Stimulated activated CD8-positive, alpha-beta memory T cell treated with anti-CD3 and anti-CD28 coated beads, Interleukin-4, amount 100 ng/mL, for 1 hour (primary cell): ENCODE measurements at places on chromosomes 16 and 17.

DNA sequence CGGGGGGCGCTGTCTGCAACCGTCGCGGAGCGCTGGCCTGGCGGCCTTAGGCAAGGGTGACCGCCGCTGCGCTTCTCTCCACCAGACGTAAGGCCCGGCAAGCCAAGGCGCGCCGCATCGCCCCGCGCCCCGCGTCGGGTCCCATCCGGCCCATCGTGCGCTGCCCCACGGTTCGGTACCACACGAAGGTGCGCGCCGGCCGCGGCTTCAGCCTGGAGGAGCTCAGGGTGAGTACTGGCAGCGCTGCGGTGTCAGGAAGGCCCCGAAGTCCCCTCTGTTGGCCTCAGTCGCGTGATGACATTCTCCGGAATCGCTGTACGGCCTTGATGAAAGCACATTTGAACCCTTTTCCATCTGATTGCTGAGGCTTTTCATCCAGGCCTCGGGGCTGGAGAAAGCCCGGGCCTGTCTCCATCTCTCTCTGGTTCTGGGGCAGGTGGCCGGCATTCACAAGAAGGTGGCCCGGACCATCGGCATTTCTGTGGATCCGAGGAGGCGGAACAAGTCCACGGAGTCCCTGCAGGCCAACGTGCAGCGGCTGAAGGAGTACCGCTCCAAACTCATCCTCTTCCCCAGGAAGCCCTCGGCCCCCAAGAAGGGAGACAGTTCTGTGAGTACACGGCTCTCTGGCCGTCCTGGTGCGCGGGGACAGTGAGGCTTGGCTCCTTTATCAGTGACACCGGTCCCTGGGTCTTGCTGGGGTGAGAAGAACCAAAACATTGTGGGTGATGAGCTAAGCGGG is 831 bp downstream of the RPL13 start:
- DNase-seq, result no peak

GRCh38 chr17:32464374-32464773 is 20.1 kb downstream of the PSMD11 start:
- no peak for DNase-seq

GRCh38 chr16:3087243-3088235 is 11.6 kb downstream of the ZSCAN10 start:
- DNase-seq, result no peak

DNA sequence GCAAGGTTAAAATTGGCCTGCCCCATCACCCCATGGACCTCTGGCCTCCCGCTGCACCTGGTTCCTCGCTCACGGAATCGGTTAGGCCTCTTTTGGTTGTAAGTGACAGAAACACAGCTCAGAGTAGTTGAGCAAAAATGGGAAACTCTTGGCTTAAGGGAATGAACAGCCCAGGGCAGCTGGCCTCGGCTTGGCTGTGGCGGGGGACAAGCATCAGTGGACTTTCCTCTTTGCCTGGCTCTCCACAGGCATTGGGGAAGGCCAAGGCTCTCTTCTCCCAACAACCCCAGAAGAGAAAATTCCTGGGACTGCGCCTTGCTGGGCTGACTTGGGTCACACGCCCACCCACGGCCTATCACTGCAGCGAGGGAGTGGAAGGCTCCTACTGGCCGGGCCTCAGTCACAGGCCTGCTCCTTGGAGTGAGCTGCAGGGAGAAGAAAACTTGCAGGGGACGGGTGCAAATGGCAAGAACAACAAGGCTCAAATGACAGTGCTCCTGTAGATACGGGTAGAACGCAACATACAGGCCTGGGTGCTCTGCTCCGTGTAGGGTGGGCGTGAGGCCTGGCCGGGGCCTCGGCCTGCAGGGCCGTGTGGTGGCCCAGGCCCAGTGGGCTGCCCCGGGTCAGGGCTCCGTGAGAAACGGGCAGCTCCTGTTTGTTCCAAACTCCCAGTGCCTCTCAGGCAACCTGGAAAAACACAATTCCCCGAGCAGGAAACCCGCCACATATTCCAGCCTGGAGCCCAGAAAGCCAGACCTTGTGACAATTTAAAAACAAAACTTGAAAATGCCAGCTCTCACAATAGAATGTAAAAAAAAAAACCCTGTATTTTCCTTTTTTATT is 25.0 kb upstream of the ATP2A3 start:
- no peak for DNase-seq

DNA sequence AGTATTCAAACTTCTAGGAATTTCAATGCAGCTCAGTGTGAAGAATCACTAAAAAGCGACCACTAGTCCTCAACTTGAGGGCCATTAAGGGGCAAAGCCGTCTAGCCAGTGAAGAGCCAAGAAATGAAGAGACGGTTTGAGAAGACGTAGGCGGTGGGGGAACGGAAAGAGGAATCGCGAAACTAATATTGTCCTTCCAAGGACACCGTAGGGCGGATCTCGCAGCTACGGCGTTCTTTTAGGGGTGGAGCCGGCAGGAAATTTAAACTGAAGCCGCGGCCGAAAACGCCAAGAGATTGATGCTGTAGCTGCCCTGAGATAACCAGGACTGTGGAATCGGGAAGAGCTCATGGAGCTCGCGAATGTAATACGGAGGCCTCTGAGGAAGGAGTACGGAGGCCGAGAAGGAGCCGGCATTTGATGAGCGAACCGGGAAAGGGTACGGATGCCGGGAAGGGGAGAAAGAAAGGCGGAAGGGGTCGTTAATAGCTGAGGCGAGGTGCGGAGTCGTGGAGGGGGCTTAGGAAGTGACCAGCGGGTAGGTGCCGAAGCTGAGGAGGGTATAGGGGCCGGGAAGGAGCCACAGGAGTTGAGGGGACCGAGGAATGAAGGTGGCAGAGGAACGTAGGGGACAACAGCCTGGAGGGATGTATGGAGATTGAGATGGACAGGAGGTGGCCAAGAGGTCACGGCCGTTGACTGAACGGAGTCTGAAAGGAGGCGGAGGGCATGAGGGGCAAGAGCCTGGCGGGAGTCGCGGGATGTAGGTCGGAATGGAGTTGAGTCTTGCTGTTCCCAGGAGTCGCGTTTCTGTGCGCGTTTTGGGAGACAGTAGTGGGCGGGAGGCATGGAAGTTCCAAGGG is at the start of gene DBF4B:
Gene DBF4B, plus strand, starts transcription at position 265 of the 863 bp plus-strand sequence. Its CDS starts 156 bp downstream, at position 421.
- peak; percentile 45 for DNase-seq

DNA sequence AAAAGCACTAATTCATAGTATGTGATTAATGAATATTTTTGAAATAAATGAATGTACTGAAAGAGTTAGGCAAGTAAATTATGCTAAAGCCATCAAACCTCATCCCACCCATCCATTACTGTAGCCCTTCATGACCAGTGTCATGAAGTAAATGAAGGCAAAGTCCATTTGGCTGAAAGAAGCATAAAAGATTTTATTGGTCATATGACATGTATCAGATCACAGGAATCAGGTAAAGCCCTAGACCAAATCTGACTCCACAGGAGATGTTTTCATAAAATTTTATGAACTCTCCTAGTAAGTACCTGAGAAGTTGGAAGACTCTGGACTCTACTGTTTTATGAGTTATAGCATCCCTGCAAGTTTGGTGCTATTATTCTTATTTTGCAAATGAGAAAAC is 213.5 kb downstream of the TMEM114 start:
- no peak for DNase-seq

DNA sequence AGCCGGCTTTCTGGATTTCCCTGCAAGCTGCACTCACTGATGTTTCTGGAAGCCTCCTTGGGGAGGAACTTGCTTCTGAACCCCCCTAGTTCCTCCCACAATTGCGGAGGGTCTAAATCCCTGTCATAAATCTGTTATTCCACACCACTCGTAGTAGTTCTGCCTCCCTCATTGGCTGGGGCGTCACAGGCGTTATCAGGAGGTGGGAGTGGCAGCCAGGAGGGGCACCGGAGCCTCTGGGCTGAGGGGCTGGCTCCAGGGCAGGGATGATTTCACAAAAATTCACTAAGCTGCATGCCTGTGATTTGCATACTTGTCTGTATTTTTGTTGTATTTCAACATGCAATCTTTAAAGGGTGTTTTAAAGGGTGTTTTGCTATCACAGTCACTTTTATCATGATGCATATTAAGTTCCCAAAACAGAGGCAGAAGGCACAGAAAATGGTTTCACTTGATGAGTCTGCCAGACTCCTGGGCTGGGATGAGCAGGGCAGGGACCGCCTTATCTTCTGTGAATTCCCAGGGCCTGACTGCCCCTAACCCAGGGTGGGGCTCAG is 176.2 kb upstream of the FOXF1 start:
- no peak for DNase-seq

GRCh38 chr16:81492311-81492761 is 47.7 kb downstream of the CMIP start:
- DNase-seq, result no peak

GRCh38 chr16:17382514-17382913 is 88.2 kb downstream of the XYLT1 start:
- DNase-seq, result no peak

GRCh38 chr17:82960419-82961271 is 118.8 kb upstream of the METRNL start:
- DNase-seq, result no peak

GRCh38 chr16:28985211-28986041 is 574 bp downstream of the LAT start:
- no peak for DNase-seq

- no peak for DNase-seq
These were observed 2.4 kb downstream of the APOBR start for GRCh38 chr16:28496844-28497243.

DNA sequence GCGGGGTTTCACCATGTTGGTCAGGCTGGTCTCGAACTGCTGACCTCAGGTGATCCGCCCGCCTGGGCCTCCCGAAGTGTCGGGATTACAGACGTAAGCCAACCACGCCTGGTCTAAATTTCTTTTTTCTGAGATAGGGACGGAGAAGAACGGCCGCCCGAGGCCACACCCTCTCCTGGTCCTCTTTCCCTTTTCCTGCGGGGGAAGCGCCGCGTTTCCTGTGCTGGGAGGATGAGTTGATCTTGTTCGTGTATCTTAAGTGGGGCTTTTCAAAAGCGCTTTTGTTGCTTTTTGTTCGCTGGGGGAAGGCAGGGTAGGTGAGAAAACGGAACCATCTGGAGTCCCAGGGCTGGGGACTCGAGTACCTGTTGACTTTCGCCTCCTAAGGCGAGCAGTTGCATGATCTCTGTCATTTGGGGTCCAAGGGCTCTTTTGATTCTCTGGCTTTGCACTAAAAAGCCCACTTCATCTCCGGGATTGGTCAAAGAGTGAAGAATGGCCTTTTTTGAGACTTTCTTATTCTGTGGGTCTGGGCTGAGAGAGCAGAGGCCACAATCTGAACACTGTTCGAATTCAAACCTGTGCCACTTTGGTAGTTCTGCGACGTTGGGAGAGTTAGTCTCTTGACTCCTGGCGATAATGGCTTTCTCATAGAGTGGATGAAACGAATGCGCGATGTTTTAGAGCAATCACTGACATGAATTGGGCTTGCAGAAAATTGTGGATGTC is 1.3 kb downstream of the FUS start:
- DNase-seq, result no peak

DNA sequence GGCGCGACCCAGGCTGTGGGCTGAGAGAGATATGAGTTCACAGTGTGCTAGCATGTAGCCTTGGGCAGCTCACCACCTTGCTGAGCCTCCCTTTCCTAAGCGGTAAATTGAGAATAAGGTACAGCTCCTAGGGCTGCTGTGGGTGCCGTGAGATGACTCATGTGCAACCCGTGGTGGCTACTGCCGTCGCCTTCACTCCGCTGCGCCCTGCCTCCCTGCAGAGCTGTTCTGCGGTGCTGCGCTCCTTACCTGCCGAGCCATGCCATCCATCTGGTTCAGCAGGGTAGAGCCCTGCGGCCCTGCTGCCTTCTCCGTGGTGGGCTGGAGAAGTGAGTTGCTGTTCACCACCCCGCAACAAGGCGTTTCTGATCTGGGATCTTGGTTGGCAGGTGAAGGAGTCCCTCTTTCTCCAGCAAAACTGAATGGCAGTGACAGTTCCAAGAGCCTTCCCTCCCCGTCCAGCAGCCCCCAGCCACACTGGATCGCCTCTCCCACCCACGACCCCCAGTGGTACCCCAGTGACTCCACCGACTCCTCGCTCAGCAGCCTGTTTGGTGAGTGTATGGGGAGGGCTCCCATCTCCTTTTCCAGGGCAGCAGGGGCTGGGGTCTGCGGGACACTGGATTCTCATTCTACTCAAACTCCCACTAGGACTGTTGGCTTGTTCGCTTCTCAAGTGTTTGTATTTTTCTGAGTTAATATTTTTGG is 9.3 kb upstream of the JPT2 start:
- DNase-seq, result no peak

DNA sequence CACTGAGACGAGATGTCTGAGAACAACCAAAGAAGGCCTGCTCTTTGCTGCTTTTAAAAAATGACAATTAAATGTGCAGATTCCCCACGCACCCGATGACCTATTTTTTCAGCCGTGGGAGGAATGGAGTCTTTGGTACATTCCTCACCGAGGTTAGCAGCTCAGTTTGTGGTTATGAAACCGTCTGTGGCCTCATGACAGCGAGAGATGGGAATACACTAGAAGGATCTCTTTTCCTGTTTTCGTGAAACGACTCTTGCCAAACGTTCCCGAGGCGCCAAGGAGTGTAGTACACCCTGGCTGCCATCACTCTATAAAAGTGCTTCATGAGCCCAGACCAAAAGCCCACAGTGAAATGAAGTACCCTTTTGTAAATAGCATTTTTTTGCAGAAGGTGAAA is 87.8 kb downstream of the CRISPLD2 start:
- DNase-seq, result no peak

DNA sequence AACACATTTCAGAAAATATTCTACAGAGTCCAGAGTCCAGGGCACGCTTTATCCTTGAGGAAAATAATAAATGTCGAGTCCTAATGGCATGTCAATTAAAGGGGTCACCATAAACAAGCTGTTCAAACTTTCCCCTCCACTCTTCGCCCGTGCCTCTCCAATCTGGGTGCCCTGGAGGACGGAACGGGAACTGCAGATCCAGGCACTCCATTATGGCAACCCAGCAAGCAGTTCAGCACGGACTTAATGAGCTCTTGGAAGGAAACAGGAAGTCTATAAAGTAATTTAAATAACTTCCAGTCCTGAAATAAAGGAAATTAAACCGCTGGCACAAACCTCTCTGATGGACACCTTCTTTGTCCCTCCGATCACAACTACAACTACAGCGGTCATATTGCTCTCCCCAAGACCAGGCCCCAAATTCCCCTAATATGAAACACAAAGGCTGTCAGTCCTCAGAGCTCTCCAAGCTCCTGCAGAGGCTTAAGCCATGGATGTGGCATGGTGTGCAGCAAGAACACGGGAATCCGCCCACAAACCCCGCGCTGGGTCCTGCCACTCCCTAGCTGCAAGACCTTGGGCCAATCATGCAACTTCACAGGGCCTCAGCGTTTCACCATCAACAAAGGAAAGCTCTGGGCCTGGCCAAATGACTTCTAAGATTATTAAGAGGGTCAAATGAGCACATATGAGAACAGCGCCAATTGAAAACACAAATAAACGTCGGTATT is 52.6 kb downstream of the ZFHX3 start:
- DNase-seq, result no peak

DNA sequence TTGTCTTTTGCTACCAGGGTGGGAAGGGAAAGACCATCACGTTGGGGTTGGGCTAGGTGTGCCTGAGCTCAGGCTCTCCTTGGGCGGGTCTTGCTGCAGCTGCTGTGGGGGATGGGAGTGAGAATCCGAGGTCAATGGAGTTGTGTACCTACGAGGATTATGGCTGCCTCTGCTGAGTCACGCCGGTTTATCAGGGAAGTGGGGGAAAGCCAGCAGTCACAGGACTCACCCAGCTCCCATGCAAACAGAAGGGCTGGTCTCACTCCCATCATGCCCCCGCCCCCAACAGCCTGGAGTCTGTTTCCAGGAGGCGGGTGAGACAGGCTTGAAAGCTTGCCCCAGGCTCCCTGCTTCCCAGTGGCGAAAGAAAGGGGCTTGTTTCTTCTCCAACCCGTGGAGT is 1259.0 kb upstream of the GOT2 start:
- no peak for DNase-seq

GRCh38 chr17:82320140-82320840 is 2.9 kb upstream of the CD7 start:
- no peak for DNase-seq

GRCh38 chr16:3965781-3966582 is 85.5 kb upstream of the CREBBP start:
- no peak for DNase-seq
